ENCODE measurements at places on chromosomes 7 and 10.
A peak's percentile ranks its signal among the peaks of the same experiment; 100 is the strongest.

- peak; percentile 55 for DNase-seq
These were observed 34.2 kb downstream of the TFPI2 start for GRCh38 chr7:93856323-93856722.

DNA sequence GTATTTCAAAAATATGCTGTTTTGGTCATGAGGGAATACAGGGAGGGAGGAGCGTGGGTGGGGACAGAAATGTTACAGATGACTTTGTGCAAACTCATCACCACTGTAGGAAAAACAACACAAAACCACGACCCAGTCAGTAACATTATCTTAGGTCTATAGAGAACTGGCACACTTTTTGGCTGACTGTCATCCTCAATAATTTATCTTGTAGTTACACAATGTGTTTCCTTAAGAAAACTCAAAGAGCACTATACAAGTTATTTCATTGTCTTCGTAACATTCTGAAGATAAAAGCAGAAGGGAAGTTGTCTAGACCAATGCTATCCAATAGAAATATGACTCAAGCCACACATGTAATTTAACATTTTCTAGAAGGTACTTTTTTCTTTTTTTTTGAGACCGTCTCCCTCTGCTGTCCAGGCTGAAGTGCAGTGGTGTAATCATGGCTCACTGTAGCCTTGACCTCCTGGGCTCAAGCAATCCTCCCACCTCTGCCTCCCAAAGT lies 16.9 kb upstream of the CDK14 start:
- DNase-seq = no peak

GRCh38 chr10:121791761-121792160 lies 136.1 kb downstream of the ATE1 start:
- no peak for DNase-seq

- DNase-seq = no peak
These were observed 215.1 kb downstream of the FOXP2 start for GRCh38 chr7:114629762-114630161.

DNA sequence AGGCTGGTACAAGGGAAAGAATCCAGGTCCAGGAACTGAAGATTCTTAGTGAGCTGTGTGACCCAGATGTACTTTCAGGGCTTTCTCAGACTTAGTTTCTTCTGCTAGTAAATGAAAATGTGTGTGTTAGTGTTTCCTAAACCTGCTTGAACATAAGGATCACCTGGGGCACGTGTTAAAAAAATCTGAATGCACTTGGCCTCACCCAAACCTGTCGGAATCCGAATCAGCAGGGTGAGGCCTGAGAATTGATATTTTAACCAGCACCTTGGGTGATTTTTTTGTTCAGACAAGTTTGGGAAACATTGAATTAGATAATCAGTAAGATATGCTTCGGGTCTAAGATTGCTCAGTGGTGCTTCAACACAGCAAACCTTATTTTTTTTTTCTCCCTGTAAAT lies 59.7 kb downstream of the ZNF365 start:
- DNase-seq = no peak

DNA sequence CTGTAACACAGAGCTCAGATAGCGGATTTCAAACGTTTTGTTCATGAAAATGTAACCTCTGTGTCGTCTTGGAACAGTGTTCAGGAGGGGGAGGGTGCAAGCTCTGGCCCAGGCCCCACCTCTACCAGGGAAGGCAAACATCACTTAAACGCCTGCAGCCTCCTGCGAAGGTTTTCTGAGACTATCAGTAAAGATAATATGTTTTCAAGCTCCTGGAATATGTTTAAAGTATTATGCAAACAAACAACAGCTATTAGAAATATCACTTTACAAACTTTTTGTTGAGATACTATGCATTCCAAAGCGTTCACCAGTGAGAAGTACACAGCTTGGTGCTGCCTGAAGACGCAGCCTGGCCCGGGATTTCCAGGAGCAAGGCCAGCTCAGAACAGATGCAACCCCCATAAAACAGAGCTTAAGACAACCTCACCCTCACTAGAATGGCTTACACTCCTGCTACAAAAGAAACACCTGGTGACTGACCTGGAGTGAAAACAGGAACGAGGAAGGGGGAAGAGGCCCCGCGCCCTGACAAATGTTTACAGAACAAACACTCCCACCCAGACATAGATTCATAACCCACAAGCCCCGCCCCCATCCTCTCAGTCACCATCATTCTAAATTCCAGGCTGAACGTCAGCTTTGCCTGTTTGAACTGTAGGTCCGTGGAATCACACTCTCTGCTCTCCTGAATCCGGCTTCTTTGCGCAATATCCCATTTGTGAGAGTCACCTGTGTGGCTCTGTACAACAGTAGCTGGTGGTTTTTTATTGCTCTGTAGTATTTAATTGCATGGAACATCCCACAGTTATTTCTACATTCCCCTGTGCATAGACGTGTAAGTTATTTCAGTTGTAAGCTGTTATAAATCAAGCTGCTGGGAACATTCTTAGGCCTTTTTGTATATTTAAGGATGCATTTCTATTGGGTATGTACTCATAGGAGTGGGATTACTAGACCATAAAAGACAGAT lies 155.0 kb downstream of the PTPRN2 start:
- no peak for DNase-seq

DNA sequence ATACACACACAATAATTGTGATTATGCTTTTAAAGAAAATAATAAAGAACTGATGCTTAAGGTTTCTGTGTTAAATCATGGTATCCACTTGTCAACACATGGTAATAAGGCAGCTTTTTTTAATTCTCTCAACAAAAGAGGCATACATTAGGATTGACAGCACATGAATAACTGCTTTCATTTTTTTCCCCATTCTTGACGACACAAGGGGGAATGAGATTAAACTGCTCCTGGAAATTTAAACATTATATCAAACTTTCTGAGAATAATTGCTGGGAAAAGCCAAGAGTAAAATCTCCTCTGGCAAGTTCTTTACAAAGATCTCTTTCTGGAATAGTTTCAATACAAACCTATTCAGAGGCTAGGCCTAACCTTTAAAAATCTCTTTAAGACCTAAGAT lies 99.0 kb upstream of the GPR22 start:
- DNase-seq = no peak

DNA sequence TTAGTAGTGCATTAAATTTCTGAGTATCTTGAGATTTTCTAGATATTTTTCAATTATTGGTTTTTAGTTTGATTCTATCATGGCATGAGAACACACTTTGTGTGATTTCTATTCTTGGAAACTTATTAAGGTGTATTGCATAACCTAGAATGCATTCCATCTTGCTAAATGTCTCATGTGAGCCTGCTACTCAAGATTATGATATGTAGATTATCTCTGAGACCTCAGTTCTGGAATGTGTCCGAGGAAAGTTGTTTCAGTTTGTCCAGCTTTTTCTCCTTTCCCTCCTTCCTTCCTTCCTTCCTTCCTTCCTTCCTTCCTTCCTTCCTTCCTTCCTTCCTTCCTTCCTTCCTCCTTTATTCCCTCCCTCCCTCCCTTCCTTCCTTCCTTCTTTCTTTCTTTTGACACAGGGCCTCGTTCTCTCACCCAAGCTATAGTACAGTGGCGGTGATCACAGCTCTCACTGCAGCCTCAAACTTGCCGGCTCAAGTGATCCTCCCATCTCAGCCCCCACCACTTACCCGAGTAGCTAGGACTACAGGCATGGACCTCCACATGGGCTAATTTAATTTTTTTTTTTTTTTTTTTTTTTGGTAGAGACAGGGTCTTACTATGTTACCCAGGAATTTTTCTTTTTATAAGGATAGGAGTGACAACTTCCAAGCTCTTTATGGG lies 7.6 kb downstream of the ITPRID1 start:
- DNase-seq = no peak

DNA sequence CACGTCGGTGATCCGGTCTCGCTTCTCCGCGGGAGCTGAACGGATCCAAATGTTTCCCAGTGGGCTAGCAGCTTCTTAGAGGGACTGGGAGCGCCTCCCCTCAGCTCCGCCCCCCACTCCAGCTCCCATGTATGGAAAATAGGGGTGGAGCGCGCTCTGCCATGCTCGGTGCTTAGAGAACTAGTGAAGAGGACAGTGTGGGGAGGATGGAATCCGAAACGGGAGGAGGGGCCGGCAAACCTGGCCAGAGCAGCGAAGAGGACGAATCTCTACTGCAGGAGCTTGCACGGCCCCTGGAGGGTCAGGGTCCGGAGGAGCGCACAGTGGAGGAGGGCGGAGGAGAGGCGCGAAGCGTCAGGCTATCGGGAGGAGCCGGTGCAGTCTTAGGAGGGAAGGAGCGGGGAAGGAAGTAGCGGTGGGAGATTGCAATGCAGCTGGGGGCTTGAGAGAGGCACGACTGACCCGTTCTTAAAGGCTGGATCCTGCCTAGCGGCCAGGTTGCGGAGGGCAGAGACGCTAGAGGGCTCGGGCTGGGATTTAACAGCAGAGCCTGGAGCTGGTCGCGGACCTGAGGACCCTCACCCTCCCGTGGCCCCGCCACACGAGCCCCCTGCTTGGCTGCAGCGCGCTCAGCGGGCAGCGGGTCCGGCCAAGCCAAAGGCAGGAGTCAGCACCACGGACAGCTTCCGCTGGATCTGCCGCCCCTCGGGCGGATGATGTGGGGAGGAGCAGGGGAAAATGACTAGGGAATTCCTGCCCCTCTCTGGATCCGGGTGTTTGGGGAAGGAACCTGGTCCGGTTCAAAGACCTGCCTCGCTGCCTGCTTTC lies at the start of gene PRLHR:
Gene PRLHR, minus strand, starts transcription at position 51 of the 828 bp plus-strand sequence. CDS start 404 bp downstream, outside the sequence.
- DNase-seq = no peak

DNA sequence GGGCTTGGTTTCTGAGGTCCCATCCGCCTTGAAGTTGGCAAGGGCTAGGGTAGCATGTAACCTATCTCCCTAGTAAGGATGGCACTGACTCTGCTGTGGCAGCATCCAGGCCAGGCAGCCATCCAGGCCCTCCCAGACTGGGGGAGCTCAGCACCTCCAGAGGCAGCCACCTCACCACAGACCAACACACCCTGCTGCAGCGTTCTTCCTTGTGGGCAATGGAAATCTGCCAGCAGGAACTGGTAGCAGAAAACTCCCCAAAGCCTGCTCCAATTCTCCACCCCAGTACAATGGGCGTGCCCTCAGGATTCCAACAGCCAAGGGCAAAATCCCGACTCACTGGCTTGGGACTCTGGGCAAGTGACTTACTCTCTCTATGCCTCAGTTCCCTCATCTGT lies 27.5 kb downstream of the DLG5 start:
- no peak for DNase-seq

DNA sequence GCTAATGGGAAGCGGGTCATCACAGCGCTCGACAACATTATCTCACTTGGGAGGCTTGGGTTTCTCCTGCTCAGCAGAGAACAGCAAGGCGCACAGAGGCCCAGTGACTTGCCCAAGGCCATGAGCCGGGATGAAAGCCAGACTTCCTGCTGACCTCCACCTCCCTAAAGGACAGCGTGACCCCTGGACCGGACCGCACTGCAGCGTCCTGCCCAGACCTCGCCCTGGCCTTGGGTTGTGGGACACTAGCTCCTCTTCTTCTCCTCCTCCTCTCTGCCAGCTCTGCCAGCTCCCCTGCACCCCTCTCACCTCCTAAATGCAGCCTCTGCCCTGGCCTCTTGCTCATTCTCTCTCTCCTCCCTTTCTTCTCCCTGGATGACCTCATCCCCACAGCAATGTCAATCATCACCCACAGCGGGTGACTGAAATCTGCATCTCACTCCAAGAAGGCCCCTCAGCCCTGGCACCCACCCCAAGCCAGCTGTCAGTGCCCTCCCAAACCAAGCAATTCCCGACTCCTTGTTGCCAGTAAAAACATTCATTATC lies 19.4 kb downstream of the SPOCK2 start:
- DNase-seq = no peak

DNA sequence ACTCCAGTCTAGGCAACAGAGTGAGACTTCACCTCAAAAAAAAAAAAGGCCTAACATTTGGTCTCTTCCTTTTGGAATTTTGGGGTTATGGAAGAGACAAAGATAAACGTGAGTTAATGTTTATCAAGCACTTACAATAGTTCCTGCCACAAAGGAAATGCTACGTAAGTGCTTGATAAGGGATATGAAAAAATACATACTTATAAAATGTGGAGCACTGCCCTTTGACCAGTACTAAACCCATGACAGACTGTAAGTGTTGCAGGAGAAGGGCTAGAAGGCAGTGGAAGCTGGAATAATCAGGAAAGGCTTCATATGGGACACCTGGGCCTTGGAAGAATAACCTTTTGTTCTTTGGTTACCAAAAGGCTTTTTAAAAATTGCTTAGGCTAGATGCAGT lies 25.5 kb downstream of the TMEM248 start:
- no peak for DNase-seq

DNA sequence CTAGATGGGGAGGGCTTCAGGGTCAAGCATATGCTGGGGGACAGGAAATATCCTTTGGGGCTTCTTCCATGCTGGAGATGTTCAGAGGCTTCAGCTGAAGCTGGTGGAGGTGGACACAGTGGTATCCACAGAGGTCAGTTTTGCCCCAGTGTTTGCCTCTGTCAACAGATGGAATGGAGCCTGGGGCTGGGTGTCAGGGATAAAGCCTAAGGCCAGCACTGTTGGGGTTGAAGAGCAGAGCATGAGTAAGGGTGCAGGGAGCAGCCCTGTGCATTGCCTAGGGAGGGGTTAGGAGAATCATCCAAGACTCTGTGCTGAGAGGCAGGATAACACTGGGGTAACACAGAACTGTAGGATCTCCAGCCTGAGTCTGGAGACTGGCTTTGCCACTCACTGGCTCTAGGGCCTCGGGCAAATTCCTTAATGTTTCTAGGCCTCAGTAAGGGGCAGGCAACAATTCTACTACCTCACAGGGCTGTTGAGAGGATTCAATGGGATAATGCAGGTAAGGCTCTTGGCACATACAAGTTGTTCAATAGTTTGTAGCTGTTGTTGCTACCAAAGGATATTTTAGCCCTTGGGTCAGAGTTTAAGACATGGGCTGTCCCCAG lies 21.8 kb upstream of the MYL7 start:
- no peak for DNase-seq

DNA sequence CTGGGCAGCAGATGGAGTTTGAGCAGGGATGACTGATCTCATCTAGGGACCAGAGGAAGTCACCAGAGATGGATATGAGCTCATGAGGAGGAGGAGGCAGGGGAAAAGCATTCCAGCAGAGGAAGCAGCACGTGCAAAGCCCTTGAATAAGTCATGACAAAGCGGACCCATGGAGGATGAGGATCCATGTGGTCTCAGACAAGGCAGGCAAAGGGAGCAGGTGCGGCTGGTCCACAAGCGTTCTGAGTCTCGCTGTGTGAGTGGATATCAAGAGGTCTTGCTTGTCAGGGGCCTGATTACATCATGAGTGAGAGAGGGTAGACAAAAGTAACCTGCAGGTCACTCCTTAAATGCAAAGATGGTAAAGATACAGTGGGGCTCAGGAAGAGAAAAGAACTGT lies 307.6 kb downstream of the GRID1 start:
- DNase-seq = no peak

GRCh38 chr10:90871766-90872647 lies at the start of gene RPP30:
TSS of gene RPP30 (plus strand) at chr10:90871974. CDS start at chr10:90871987, 13 bp downstream.
- peak; percentile 90 for DNase-seq

GRCh38 chr10:29244978-29245377 lies 43.9 kb upstream of the LYZL1 start:
- DNase-seq = no peak

DNA sequence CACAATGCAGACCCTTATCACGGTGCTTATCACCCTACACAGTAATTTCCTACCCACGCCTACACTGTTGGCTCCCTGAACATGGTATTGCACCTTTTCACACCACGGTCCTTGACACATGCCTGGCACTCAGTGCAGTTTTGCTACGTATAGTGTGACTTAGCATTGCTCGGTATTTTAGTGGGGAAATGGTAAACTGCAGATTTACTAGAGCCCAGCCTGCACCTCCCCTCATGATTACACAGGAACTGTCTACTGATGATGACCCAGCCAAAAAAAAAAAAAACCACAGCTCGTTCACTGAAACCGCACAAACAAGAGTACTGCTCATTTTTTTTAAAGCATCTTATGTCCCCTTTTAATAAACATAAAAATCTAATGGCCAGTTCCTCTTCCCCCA lies 124.2 kb upstream of the ZNF746 start:
- DNase-seq = peak; percentile 76

GRCh38 chr10:104502907-104503306 lies 138.2 kb upstream of the SORCS3 start:
- DNase-seq = no peak
